Occipital lobe (tissue), 3 donors: ENCODE measurements at places on chromosomes 2 and 18. TPM values are rescaled to one million over a fixed set of nuclear protein-coding genes. Genes with fewer than 3 reads are reported as not detected.

Gene OR6B3
- not detected for total RNA-seq

DNA sequence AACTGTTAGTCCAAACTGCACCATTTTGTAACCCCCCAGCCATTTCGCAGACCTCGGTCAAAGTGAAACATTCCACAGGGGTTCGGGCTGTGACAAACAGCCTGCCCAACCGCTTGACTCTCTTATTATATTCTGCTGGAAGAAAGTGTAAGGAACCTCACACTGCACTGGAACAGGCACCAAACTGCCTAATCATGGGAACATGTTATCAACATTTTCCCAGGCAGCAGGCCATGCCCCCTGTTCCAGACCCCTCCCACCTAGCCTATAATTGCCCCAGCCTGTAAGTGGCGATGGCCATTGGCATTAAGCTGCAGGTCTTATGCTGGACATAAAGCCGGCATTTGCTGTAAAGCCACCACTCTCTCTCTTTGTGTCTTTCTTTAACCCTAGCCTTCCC is 16.9 kb downstream of the LYG2 start:
- no peak for DNase-seq

GRCh38 chr18:23662309-23663263 is at the start of gene ANKRD29:
Gene ANKRD29, minus strand, starts transcription at chr18:23662911. Its CDS starts 181 bp downstream, at chr18:23662730.
- DNase-seq, result no peak

DNA sequence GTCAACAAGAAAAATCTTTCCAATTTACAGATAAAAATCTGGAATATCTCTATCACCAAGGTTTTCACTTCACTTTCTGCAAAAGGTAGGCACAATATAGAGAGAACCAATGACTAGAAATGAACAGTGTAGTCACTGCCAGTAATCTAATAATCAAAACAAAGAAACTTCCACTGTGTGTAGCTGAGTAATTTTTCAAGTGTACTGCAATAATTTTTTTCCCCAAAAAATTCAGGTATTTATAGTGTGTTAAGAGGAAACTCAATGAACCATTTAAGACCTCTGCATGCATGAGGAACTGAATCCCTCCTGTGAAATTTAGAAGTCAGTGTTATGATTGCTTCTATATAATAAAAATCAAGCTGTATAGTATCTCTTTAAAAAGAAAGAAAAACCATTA is 121.8 kb downstream of the MEMO1 start:
- DNase-seq, result no peak

Gene AQP4
- total RNA-seq, result 138 TPM

Gene UGT1A9
- total RNA-seq, result not detected

Gene HOXD12
- total RNA-seq, result not detected

GRCh38 chr2:223993634-223994232 is 36.5 kb downstream of the MRPL44 start:
- DNase-seq, result no peak

DNA sequence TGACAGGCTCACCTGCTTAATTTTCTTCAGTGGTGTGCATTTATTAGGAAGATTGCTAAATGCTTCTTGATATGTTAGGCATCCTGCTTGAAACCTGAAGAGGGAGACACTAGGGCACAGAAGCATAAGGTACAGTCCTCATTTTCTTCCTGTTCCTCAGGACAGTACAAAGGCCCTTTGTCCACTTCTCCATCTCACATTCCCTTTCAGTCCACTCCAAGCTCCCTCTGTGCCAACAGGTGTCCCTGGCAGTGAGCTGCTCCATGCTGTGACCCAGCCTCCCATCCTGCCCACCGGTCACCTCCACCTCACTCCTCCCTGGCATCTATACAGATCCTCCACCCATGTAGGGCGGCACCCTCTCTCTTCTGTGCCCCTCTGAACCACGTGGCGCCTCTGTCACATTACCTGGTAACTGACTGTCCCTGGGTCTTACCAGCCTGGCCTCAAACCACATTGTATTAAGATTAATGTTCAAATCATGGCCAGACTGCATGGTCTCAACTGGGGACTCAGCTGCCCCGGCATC is 162.8 kb downstream of the VAPA start:
- no peak for DNase-seq

- DNase-seq, result no peak
Measured at GRCh38 chr2:142415461-142415860, 284.6 kb upstream of the LRP1B start.

DNA sequence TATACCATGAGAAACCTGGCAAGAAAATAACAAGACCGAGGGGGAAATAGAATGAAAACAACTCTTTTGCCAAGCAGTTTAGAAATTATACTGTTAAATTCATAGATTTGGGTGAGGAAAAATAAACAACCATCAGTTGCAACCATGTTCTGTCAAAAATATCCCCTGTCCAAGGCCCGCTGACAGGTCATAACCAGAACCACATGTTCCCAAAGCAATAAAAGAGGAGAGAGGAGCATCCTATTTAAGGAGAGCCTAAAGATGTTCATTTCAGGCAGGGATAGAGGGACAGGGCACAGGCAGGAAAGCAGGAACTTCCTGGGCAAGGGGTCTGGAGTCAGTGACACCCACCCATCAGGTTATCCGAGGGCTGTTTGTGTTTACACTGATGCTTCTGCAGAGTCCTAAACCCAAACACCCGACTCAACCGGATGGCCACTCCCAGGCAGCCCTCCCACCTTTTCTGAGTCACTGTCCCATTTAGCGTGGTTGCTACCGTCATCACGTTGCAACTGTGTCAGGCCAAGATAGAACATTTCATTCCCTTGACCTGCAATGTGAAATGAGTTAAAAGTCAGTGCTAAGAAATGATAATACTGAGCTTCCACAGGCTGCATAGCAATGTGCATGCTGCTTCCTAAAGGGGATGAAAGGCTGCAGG is 468.3 kb upstream of the RAB12 start:
- peak; percentile 17 for DNase-seq

DNA sequence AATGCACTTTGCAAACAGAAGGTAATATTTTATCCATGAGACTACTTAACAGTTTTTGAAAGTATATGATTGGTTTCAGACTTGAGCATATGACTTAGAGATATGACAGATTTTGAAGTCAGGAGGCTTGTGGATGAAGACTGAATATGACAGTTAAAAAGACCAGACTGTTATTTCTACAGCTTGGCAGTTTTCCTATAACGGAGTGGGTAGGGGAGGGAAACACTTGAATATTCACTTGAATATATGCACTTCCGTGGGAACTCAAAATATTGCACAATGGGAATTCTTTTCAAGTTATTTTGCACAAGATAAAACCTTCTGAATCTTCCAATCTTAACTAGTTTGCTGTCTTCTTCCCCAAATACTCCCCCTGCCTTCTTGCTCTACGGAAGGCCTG is 64.6 kb upstream of the ACKR3 start:
- DNase-seq, result no peak

- no peak for DNase-seq
Measured at GRCh38 chr18:61772293-61772848, 120.4 kb downstream of the RNF152 start.

Gene IL1R2
- not detected for total RNA-seq

Gene PRKAG3
- total RNA-seq, result not detected

- DNase-seq, result no peak
Measured at GRCh38 chr2:240462707-240463273, 27.3 kb downstream of the GPC1 start.

Gene RBKS
- total RNA-seq, result 1.2 TPM

- DNase-seq, result peak; percentile 23
Measured at GRCh38 chr18:35345460-35345921, 1.3 kb upstream of the ZNF24 start.

- DNase-seq, result no peak
Measured at GRCh38 chr2:120722246-120722567, 13.5 kb upstream of the GLI2 start.

- peak; percentile 27 for DNase-seq
Measured at GRCh38 chr18:13232086-13232917, 13.7 kb downstream of the LDLRAD4 start.

DNA sequence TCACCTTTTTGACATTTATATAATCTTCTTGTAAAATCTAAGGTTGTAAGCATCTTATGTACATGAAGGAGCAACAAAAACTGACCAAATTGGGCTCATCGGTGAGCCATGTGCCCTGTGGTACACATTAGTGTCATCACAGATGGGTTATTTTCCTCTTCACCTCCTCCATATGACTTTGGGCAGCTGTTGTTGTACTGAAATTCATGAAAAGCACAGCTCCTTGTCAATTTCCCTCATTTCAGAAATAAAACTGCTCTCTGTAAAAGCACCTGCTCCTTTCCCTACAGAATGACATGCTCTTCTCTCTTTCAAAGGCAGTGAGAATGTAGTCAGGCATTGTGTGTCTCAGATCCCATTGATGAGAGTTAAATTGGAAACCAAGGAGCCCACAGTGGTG is 42.0 kb downstream of the DTNA start:
- no peak for DNase-seq

DNA sequence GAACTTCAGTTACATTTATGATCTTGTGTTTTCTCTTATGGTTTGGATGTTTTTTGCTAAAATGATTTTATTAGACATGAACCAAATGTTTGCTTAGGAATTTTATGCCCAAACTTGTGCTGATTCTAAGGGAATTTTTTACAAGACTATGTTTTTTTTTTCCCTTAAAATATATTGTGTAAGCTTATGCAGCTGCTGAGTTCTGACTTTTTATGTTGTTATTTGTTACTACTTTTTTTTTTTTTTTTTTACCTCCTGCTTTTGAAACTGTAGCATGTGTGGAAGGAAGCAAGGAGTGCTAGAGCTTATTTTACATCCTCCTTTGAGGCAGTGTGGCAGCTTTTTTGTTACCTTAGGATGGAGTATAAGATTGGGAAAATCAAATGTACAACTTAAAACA is 6.0 kb upstream of the DNAH7 start:
- DNase-seq, result no peak

Gene SERPINB13
- not detected for total RNA-seq

Gene DSG4
- total RNA-seq, result not detected
